ENCODE measurements at places on chromosomes 11 and 22. TPM values are rescaled to one million over a fixed set of nuclear protein-coding genes. Genes with fewer than 3 reads are reported as not detected.

DNA sequence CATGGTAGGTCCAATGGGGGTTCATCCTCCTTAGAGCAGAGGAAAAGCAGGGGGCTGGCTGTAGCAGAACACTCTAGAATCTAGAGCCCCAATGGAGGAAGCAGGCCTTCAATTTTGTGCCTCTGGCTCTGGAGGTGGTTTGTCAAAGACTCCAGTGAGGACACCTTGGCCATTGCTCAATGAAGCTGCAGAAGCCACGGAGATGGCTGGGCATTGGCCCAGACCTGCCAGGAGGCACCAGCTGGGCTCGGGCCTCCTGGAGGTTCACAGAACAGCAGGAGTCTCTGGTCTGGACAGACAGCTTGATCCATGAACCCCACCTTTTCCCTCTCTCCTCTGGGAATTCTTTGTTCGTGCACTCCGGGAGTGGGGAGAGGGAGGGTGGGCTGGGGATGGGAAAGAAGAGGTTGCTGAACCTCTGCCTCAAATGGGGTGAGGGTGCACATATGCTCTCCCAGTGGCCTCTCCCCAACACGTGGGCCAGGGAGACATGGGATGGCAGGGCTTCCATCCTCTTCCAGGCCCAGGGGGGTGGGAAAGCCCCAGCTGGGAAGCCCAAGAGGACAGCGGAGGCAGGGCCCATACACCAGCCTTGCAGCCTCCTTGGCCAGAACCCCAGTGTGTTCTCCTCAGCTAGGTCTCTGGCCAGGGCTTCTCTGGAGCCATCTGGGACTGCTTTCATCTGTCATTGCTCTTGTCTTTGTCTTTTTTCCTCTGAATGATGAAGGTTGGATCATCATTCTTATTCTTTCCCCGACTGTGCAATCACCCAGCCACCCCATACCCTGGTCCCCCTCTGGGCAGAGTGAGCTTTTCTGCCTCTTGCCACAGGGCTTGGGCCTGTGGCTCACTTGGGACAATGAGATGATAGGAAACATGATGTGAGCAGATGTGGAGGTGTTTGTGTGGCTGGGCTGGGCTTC is 1019.4 kb downstream of the BRD1 start:
- no peak for DNase-seq
- H3K36me3 ChIP-seq: peaks cover 4% of the 10 kb centered on the region
- H3K27me3 ChIP-seq: no peaks in the 10 kb centered on the region

- no peak overlapping the region for H3K4me3 ChIP-seq
- H3K27ac ChIP-seq: peak overlapping the region; percentile 30
- H3K4me1 ChIP-seq: peaks cover 43% of the 10 kb centered on the region
Measured at GRCh38 chr11:10532526-10532925, 8.5 kb downstream of the RNF141 start.

- 0 out of 2 replicates have a peak, but pooled peaks cover 4% of the 10 kb centered on the region for H3K36me3 ChIP-seq
- no peak for DNase-seq
- no peak overlapping the region for H3K27ac ChIP-seq
- no peak overlapping the region for H3K4me3 ChIP-seq
- H3K27me3 ChIP-seq: no peaks in the 10 kb centered on the region
Measured at GRCh38 chr22:33083212-33083611, 25.0 kb upstream of the SYN3 start.

The ADM2 gene
- 1.1 TPM for total RNA-seq

The CSNK2A3 gene
- total RNA-seq: 1.3 TPM

The SPA17 gene
- total RNA-seq: 6.7 TPM

The OR2AG1 gene
- not detected for total RNA-seq

The SERHL2 gene
- total RNA-seq: 4.5 TPM

GRCh38 chr11:19952116-19952605 is 208.1 kb downstream of the DBX1 start:
- H3K27me3 ChIP-seq: peaks cover 2% of the 10 kb centered on the region
- peak overlapping the region; percentile 12 for H3K27ac ChIP-seq
- peaks cover 54% of the 10 kb centered on the region for H3K4me1 ChIP-seq
- no peak overlapping the region for H3K4me3 ChIP-seq
- H3K36me3 ChIP-seq: peaks cover 20% of the 10 kb centered on the region
- no peak for DNase-seq

- peaks cover 75% of the 10 kb centered on the region for H3K4me1 ChIP-seq
- H3K27ac ChIP-seq: peak overlapping the region; percentile 82
- peaks cover 7% of the 10 kb centered on the region for H3K27me3 ChIP-seq
- DNase-seq: no peak
- 0 out of 2 replicates have a peak overlapping the region, but pooled peaks have one; percentile 33 for H3K4me3 ChIP-seq
Measured at GRCh38 chr11:65485920-65486219, 13.0 kb upstream of the MALAT1 start.

DNA sequence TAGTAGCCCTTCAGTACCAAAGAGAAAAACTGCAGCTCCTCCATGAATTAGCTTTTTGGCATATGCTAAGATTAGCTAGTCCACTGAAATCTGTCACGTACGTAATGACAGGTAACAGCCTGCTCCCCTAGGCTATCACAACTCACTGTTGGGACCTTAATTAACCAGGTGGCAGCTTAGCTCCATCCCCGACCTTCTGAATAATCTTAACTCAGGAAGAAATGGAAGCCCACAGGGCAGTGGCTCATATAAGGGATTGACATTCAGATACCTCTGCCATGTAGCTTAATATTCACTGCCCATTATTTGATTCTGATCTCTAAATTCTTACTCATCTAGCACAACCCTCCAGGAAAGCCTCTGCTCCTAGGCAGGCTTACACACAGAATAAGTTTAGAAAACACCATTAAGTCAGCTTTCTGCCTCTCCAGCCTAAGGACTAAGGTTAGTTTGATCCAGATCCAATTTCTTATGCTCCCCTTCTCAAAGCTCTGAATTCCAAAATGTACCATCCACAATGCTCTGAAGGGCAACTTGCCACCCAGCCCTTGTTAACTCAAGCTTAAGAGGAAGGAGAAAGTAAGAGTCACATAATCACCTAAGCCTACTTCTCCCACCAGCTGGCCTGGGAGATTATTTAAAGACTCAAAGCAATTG is 5.0 kb downstream of the HSPA8 start:
- H3K4me1 ChIP-seq: peaks cover 41% of the 10 kb centered on the region
- peaks cover 53% of the 10 kb centered on the region for H3K36me3 ChIP-seq
- DNase-seq: no peak
- H3K27me3 ChIP-seq: peaks cover 27% of the 10 kb centered on the region
- H3K4me3 ChIP-seq: peak overlapping the region; percentile 100

The THAP12 gene
- 32.1 TPM for total RNA-seq

The OR5AK2 gene
- total RNA-seq: not detected

GRCh38 chr11:2130881-2131352 is 8.3 kb downstream of the IGF2 start:
- no peak overlapping the region for H3K4me3 ChIP-seq
- H3K27ac ChIP-seq: no peak overlapping the region
- peaks cover 35% of the 10 kb centered on the region for H3K27me3 ChIP-seq
- DNase-seq: no peak
- H3K36me3 ChIP-seq: no peaks in the 10 kb centered on the region

- no peak for DNase-seq
- no peaks in the 10 kb centered on the region for H3K36me3 ChIP-seq
- no peaks in the 10 kb centered on the region for H3K4me1 ChIP-seq
- H3K4me3 ChIP-seq: no peak overlapping the region
Measured at GRCh38 chr11:109958131-109958820, 134.9 kb upstream of the ZC3H12C start.

GRCh38 chr11:76649851-76650372 is 20.6 kb downstream of the LRRC32 start:
- DNase-seq: no peak
- H3K4me3 ChIP-seq: no peak overlapping the region
- peaks cover 31% of the 10 kb centered on the region for H3K27me3 ChIP-seq
- H3K36me3 ChIP-seq: no peaks in the 10 kb centered on the region
- peaks cover 7% of the 10 kb centered on the region for H3K4me1 ChIP-seq
- H3K27ac ChIP-seq: no peak overlapping the region

DNA sequence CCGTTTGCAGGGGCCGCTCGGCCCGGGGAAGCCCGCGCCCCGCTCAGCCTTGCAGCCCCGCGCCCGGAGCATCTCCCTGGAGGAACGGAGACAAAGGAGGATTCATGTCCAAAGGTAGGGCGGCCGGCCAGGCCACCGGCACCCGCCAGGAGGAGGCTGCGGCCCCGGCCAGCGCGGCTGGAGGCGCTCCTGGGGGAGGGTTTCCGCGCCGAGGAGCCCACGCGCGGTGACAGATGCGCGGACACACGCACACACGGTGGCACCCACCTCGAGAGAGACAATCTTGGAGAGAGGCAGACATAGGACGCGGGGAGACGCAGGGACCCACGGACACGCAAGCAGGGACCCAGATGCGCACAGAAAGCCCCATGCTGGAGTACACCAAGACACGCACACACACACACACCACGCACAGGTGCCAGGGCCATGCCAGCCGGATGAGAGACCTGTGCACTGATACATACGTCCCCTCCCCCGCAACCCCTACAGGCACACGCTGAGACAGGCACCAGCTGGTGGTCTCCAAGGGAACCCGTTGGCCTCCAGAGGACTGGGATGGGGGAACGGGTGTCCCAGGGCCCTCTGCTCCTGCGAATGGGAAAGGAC is 7.8 kb downstream of the SEPTIN3 start:
- no peak for DNase-seq
- no peak overlapping the region for H3K27ac ChIP-seq
- H3K27me3 ChIP-seq: peaks cover 41% of the 10 kb centered on the region
- no peaks in the 10 kb centered on the region for H3K36me3 ChIP-seq

The DCHS1 gene
- total RNA-seq: 1.3 TPM

The MLC1 gene
- not detected for total RNA-seq

DNA sequence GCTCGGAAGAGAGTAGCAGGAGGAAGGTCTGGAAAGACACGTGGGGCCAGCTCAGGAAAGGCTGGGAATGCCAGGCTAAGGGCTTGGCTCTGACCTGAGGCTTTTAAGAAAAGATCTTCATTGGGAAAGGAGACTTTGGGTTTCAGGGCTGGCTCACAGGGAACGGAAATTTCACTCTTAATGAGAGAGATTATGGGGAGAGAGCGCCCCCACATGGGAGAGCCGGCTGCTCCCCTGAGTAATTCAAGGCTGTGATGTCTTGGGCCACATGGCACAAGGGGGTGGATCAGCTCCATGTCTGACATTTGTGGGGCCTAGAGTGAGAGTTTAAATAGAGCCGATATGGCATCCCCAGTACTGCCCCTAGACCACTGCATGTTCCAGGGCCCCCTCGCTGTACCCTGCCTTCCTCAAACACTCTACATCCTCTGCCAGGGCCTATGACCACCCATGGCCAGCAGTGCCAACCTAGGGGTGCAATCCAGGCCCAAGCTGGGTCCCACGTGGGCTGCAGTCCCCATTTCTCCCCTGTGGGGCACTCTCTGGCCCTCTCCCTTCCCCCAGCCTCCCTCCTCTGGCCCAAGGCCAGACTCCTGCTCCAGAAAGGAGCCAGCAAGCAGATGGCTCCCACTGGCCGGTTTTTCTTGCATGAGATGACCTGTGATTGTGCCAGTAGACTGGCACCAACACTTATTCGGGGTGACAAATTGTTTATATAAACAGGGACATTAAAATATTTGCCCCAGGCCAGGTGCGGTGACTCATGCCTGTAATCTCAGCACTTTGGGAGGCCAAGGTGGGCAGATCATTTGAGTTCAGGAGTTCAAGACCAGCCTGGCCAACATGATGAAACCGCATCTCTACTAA is 75.2 kb downstream of the ISX start:
- no peaks in the 10 kb centered on the region for H3K4me1 ChIP-seq
- H3K27me3 ChIP-seq: peaks cover 5% of the 10 kb centered on the region
- H3K36me3 ChIP-seq: no peaks in the 10 kb centered on the region
- no peak overlapping the region for H3K27ac ChIP-seq

- 0 out of 2 replicates have a peak, but pooled peaks cover 5% of the 10 kb centered on the region for H3K4me1 ChIP-seq
- peak overlapping the region; percentile 58 for H3K4me3 ChIP-seq
- H3K36me3 ChIP-seq: no peaks in the 10 kb centered on the region
- peaks cover 7% of the 10 kb centered on the region for H3K27me3 ChIP-seq
- no peak overlapping the region for H3K27ac ChIP-seq
Measured at GRCh38 chr11:44621140-44621681, 55.7 kb downstream of the CD82 start.

- H3K36me3 ChIP-seq: no peaks in the 10 kb centered on the region
- DNase-seq: no peak
- peaks cover 34% of the 10 kb centered on the region for H3K4me1 ChIP-seq
- H3K4me3 ChIP-seq: no peak overlapping the region
Measured at GRCh38 chr22:27452922-27453321, 348.6 kb downstream of the MN1 start.

DNA sequence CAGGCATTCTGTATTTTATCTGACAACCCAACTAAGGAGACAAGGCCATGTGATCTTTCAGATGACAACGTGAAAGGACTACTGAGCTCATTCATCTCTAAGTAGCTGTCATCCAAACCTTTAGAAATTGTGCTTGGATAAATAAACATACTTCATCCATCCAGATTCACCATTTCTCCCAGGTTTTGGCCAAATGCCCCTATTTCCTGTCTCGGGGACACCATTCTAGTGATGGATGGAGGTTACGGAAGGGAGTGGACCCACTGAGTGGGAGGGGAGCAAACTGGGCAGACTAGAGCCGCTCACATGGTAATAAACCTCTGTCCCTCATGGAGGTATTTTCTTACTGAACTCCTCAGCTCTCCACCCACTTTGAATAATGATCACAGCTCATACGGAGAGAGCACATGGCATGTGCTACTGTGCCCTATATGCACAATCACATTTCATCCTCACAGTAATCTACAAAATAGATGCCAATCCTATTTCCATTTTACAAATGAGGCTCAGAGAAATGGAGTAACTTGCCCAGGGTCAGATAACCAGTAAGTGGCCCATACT is 114.4 kb downstream of the SLC1A2 start:
- H3K36me3 ChIP-seq: 0 out of 2 replicates have a peak, but pooled peaks cover 9% of the 10 kb centered on the region
- H3K4me3 ChIP-seq: no peak overlapping the region
- no peak for DNase-seq
- H3K27ac ChIP-seq: peak overlapping the region; percentile 92
- peaks cover 40% of the 10 kb centered on the region for H3K4me1 ChIP-seq

The LRRC51 gene
- 12.4 TPM for total RNA-seq

DNA sequence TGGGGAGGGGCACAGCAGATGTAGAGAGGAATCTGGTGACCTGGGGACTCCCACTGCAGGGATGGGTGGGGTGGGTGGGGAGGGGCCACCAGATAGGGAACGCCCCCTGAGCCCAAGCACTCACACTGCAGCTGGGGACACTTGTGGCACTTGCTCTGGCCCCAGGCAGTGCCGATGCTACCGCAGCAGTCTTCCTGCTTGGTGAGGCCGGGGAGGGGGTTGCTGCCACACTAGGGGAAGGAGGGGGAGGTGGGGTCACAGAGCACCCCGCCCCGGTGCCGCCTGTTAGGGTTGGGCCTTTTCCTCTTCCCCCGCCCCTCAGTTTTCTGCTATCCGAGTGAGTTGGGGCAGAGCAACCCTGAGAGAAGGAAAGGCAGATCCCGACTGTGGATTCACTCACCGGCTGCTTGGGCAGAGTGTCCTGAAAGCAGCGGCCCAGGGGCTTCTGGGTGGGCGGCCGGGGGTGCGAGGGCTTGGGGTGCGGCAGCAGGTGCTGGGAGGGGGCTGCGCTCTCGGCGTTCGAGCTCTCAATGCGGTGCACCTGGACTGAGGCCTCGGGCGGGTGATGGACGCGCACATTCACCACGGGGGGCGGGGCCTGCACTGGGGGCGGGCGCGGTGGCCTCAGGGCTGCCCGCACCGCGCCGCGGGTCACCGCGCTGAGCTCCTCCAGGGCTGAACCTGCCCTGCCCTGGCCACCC is 4.7 kb downstream of the LTBP3 start:
- H3K36me3 ChIP-seq: peaks cover 33% of the 10 kb centered on the region
- H3K4me3 ChIP-seq: no peak overlapping the region
- no peak overlapping the region for H3K27ac ChIP-seq
- DNase-seq: no peak
- peaks cover 3% of the 10 kb centered on the region for H3K27me3 ChIP-seq

The L3MBTL2 gene
- 26.3 TPM for total RNA-seq

Measured in HFFc6 (cell line).